ENCODE measurements at places on chromosomes 12 and 14. TPM values are rescaled to one million over a fixed set of nuclear protein-coding genes. Genes with fewer than 3 reads are reported as not detected.

GRCh38 chr14:24277606-24278321, 6.4 kb upstream of the RABGGTA start:
- DNase-seq: no peak

GRCh38 chr12:3145033-3145432, 67.9 kb downstream of the TSPAN9 start:
- no peak for DNase-seq

GRCh38 chr12:117294189-117294603, 67.2 kb downstream of the NOS1 start:
- DNase-seq: no peak

DNA sequence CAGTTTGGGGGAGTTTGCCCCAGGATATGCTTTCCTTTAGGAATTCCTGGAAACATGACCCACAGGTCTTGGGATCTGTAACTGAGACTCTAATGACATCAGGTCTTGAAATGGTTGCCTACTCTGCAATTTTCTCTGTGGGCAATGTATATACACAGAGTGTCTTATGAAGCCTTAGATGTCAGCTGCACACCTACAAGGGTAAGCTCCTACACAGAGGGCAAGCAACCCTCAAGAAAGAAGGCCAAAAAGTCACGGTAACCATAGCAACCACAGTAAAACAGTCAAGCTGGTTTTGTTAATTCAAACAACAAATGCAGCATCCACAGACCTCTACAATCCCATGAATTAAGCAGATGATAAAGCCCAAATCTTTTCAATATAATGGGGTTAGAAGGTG, 293.0 kb downstream of the SSPN start:
- DNase-seq: no peak

The KLRC2 gene
- not detected for total RNA-seq

- DNase-seq: no peak
Observed at GRCh38 chr12:3185260-3185870, 108.2 kb downstream of the TSPAN9 start.

DNA sequence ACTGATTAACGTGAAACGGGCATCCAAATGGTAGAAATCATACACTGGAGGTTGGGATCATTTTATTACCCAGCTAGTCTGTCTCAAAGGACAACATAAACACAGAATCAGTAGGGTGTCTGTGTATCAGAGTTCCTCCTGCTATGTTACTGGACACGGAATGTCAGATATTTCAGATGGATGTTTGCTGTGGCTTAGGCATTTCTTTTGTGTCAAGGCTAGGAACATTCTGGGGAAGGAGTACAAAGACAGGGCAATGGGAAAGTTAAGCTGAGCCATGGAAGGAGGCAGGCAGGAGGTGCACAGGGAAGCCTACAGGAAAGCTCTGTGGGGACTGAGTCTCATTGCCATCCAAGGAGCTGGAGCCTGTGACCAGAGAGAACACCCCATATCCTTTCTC, 254.6 kb downstream of the C12orf75 start:
- no peak for DNase-seq

The ACVRL1 gene
- total RNA-seq: 70.5 TPM

- DNase-seq: no peak
Observed at GRCh38 chr12:4121506-4122020, 152.0 kb upstream of the CCND2 start.

- peak; percentile 56 for DNase-seq
Observed at GRCh38 chr12:65278576-65279368, at the start of gene MSRB3. Gene MSRB3, plus strand, starts transcription at chr12:65278683. Its CDS starts 29,897 bp downstream, at chr12:65308580.

The TRIM9 gene
- 5.7 TPM for total RNA-seq

- DNase-seq: no peak
Observed at GRCh38 chr14:53620317-53620716, 336.3 kb downstream of the BMP4 start.

DNA sequence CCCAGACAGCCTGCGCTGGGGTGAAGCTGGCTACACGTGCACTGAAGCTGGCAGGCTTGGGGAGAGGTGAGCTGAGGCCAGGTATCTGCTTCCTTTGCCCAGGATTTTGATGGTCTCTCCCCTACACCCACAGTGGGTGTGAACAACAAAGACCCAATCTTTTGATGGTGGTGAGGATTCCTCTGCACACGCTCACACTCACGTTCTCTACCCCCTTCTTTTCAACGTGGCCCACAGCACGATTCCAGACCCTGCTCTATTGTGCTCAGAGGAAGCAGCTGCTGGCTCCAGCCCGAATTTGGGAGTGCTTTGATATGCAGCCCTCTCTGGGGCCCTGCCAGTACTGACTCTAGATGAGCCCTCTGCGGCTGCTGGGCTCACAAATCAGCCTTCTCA, 4.9 kb downstream of the CD9 start:
- DNase-seq: no peak

The BEGAIN gene
- total RNA-seq: 13.3 TPM

The FAR2 gene
- 9.0 TPM for total RNA-seq

- DNase-seq: peak; percentile 64
Observed at GRCh38 chr12:106841510-106842302, 67.2 kb downstream of the RIC8B start.

DNA sequence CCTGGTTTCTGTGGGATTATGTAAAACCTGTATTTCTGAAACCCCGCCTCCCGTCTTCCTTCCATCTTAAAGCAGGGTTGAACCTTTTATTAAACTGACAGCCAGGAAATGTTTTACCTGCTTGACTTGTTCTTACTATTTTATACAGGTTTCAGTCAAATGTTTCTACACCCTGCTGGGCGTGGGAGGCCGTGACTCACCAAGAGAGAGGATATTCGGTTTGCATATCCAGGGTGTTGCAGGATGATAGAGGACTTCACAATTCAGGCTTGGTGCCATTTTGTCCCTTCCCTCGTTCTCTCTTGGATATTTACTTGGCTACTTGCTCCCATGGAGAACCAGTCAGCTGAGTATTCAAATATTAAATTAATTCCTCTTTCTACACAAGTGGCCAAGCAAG, 69.7 kb downstream of the ARF6 start:
- no peak for DNase-seq

GRCh38 chr14:102939820-102940561, 17.5 kb downstream of the AMN start:
- no peak for DNase-seq

GRCh38 chr14:39374851-39375250, 57.4 kb downstream of the FBXO33 start:
- no peak for DNase-seq

The VSIG10 gene
- total RNA-seq: 36.7 TPM

The TPH2 gene
- total RNA-seq: not detected

DNA sequence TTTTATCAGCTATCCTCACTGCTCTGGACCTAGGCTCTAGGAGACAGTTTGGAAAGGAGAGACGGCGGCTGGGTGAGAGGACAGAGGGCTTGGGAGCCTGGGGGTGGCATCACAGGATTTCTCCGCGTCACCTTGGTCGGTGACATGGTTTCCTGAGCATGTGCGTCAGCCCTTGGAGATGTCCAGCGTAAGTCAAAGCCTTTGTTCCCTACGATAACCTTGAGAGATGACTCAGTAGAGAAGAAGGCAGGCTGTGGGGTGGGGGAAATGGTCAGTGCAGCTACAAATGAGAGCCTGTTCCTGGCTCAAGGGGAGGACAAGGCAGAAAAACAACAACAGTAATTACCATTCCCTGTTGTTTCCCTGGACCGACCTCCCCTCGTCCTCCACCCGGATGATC, 90.2 kb upstream of the TBX3 start:
- no peak for DNase-seq

DNA sequence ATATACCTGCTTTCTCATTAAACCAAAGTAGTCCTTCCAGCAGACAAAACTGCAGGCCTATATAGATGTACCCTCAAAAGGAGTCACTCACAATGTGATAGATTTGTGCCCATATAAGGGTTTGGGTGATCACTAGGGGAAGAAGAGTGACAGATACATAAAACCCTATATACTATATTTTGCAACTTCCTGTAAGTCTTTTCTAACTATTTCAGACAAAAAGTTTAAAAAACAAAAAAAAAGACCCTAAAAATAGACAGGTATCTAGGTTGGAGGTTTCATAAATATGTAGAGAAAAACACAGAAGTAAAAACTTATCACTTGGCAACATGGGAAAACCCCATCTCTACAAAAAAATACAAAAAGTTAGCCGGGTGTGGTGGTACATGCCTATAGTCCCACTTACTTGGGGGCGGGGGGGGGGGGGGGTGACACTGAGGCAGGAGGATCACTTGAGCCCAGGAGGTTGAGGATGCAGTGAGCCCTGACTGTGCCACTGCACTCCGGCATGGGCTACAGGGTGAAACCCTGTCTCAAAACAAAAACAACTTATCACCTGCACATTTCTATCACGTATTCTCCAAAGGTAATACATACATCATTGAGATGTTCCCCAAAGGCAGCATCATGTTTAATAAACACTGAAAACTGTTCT, 2.9 kb downstream of the VCPKMT start:
- DNase-seq: no peak

DNA sequence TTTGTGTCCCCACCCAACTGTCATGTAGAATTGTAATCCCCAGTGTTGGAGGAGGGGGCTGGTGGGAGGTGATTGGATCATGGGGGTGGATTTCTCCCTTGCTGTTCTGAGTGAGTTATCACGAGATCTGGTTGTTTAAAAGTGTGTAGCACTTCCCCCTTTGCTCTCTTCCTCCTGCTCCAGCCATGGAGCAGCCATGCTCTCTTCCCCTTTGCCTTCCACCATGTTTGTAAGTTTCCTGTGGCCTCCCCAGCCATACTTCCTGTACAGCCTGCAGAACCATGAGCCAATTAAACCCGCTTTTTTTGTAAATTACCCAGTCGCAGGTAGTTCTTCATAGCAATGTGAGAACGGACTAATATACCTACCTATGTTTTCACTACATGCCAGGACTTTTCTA, 2.6 kb upstream of the POC1B start:
- DNase-seq: no peak

The TAS2R43 gene
- total RNA-seq: 5.0 TPM

The MMP19 gene
- 7.7 TPM for total RNA-seq

DNA sequence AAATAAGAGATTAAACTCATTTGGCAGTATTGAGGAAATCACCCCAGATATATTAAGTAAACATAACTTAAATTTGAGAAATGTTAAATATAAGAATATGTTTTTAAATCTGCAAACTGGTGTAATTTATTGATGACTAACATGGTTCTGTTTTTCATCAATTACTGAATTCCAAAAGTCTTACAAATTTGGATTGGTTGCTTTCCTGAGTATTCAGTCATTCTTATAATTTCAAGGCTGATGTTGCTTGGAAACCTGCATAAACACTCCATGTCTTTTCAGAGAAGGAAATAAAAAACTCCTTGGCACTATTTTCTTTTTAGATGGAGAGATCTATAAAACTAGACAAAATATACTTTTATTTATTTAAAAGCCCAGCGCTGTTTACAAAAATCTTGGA, 71.7 kb downstream of the NOVA1 start:
- DNase-seq: no peak

DNA sequence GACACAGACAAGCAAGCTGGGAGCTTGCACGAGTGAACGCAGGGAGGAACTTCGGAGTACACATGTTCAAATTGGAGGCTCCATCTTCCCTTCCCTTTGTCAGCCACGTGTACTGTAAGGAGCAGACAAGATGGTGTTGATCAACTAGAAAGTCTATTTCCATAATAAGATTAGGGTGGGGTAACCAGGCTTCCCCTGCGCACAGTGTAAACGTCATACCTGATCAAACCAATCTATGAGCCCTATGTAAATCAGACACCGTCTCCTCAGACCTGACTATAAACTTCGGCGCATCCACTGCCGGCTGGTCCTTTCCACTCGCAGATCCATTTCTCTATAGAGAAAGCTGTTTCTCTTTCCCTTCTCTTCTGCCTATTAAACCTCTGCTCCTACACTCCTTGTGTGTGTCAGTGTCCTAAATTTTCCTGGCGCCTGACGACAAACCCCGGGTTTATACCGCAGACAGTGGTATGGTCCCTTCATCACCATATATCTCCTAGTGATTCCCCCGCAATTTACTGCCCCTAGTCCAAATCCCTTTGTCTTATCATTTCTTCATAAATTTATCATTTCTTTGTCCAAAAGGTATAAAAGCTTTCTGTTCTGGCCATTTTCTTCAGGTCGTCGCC, 7.5 kb upstream of the ETFBKMT start:
- no peak for DNase-seq

DNA sequence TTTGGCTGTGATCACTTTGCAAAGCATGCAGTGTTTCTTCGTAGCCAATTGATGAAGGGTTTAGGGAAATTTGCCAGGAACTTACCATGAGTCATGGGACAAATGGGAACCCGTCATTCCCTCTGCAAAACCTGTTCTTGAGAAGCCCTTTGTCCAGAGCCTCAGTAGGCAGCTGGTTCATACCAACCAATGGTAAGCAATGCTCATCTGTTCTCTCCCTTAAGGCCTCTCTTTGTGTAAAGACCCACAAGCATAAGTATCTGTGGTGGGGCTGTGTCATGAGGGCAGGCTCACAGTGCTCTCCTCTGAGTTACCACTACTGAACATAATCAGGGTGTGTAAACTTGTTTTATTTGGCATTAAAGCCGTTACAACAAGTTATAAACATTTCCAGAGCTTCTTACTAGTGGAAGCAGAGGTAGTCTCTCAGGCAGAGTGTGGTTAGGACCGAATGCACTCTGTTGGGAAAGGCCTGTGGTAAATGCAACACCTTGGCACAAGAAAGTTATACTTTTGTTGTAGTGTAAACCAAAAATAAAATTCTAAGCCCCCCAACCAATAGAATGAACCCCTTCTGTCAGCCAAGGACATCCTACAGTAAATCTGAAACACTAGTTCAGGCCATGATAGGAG, 119.8 kb downstream of the SINHCAF start:
- no peak for DNase-seq

DNA sequence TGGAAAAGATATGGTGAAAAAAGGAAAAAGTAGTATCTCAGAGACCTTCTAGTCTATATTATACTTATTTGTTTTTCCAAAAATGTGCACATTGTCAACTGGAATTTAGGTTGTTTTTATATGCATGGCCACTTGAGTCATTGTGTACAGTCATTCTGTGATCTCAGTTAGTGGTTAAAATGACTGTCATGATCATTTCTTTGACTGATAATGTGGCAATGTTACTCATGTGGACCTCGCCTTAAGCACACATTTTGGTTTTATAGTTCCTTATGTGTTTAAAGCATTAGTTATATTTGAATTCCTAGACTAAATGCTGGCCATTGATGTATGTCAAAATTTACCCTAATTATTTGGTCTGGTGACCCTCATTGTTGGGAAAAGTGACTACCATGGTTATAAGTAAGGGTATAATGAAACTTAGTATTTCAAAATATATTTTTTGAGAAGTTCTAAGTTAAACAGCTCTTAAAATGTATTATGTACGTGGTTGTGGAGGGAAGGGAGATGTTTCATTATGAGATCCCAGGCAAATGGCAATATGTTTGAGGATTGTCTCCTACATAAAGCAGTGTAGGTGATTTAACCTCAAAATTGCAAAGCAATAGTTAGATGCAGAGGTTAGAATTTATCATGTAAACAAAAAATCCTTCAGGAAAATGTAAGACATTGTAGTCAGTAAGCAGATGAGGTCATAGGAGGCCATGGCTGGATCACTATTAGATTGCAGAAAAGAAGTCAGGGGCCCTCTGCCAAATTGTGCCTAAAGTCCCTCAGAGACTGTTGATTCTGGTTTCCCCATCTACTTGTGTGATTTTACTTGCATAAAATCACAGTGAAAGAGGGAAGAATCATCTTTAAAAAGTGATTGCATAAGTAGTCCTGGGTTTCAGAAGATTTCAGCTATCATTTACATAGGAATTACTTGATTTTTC, 17.5 kb downstream of the PNMA1 start:
- no peak for DNase-seq
